ENCODE measurements at places on chromosomes 2 and 18.

DNA sequence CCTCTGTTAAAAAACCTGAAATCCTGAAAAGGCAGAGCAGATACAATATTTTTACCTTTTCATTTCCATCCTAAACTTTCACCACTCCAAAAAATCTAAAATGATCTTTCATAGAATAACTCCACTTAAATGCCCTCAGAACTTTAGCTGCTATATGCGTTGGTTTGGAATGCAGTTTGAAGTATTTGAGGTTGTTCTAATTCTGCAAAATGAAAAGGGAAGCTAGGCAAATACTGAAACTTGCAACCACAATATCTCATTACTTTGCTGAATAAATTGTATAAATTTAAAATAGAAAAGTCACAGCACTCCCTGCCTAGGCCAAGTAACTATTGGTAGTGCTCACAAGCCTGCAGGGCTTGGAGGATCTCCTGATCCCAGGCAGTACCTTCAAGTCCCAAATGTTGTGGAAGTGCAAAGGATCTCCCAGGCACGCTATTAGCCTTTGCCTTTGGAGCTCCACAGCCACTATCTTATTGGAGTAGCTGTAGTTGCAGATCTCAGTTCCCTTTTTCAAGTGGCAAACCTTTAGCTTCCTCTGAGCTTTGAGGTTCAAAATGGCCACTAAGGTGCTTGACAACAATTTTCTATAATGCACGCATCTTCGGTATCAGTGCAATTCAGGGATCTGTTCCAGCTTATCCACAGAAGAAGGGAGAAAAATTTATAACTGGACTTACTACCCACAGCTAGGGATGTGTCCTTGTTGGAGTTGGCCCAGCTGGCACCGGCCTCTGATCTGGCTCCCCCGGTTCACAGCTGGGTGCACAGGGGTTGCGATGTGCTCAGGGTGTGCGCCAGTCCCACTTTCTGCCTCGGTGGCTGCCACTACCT lies 43.4 kb upstream of the ANKRD62 start:
- peak; percentile 58 for DNase-seq

DNA sequence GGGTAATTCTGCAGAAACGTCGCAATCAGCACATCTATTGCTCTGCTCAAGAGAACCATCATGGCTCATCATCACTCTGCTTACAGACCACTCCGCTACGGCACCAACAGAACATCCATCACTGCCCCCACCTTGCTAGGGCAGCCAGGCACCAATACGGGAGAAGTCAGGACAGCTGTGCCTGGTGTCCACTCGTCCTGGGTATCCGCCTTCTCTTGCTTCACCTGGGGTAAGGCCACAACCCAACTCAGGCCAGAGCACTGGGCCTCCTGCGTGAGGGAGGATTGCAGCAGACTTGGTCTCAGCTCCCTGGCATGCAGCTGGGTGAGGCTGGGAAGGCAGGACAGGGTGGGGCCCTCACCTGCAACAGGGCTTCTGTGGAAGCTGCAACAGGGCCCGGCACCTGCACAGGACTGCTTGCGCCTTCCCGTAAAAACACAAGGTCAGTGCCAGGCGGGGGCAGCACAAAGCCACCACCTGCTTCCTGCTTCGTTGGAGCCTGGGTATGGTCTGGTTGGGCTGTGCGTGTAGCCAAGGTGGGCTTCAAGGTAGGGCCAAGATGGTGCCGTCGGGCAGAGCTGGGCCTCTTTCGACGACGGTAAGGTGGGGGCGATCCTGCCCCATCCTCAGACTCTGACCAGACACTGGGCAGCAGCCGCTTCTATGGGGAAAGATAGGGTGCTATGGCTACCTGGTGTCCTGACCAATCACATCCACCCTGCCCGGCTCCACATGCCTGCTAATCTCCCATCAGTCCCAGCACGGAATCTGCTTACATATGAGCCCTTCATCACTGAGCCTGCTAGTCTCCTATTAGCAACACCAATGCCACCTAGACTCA lies 7.1 kb upstream of the CFAP53 start:
- no peak for DNase-seq

DNA sequence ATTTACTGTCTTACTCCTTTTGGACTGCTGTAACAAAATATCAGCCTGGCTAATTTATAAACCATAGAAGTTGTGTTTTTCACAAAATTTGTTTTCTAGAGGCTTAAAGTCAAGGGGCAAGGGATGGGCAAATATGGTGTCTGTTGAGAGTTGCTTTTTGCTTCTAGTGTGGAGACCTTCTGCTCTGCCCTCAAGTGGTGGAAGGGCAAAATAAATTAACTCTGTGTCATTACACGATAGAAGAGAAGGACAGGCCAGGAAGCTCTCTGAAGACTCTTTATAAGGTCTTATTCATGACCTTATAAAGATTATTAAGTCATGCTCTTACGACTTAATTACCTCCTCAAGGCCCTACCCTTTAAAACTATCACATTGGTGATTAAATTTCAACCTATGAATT lies 181.2 kb upstream of the LRATD1 start:
- DNase-seq, result no peak

DNA sequence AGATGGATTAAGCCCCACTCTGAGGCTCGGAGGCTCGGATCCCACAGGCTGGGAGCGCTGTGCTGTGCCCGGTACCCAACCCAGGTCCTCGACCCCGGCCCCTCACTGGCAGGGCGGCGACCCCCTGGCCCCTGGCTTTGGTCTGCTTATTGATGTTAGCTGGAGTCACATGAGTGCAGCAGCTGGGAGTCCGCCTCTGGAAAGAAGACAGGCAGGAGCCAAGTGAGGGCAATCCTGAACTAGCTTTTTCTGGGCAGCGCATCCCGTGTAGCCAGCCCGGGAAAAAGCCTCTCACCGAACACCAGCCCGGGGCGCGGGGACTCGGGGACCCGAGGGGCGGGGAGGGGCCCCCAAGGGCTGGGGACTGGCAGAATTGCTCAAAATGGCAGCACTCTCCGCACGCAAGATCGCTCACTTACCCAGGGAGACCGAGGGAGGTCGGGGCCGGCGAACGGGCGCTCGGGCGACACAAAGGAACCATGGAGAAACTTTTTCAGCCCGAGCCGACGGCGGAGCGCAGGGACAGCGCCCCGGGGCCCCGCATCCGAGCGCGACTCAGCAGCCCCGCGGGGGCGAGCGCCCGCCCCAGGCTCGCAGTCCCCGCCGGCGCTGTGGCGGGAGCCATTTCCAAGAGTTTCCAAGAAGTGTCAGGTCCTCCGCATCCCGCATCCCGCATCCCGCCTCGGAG lies 567 bp downstream of the TMEM200C start:
- peak; percentile 62 for DNase-seq

- no peak for DNase-seq
These were observed 59.1 kb upstream of the RTN4 start for GRCh38 chr2:55109219-55109891.

- DNase-seq, result no peak
These were observed 124.9 kb downstream of the PRKCE start for GRCh38 chr2:45776160-45776955.

GRCh38 chr18:59899298-59900221 lies at the start of gene PMAIP1:
TSS of gene PMAIP1 (plus strand) at chr18:59899996. CDS start at chr18:59900178, 182 bp downstream.
- peak; percentile 95 for DNase-seq

GRCh38 chr2:23393722-23394121 lies 8.7 kb downstream of the KLHL29 start:
- DNase-seq, result no peak

DNA sequence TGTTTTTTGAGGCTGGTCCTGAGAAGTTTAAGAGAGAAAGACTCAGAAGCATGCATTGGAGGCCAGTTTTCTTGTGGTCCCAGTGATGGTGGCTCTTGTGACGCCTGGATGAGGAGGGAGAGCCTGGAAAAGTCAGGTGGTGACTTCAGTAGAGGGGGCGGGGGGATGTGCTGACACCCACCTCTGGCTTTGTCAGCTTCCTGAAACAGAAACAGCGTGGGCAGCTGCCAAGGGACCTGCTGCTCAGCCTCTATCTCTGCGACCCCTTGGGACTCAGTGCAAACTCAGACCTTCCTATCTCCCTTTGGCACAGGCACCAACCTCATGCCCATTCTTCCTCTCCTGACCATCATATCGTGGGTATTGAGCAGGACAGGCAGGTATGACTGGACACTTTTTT lies 6.4 kb downstream of the TGFBRAP1 start:
- DNase-seq, result no peak

GRCh38 chr2:112239862-112240261 lies 15.0 kb downstream of the ZC3H8 start:
- no peak for DNase-seq

DNA sequence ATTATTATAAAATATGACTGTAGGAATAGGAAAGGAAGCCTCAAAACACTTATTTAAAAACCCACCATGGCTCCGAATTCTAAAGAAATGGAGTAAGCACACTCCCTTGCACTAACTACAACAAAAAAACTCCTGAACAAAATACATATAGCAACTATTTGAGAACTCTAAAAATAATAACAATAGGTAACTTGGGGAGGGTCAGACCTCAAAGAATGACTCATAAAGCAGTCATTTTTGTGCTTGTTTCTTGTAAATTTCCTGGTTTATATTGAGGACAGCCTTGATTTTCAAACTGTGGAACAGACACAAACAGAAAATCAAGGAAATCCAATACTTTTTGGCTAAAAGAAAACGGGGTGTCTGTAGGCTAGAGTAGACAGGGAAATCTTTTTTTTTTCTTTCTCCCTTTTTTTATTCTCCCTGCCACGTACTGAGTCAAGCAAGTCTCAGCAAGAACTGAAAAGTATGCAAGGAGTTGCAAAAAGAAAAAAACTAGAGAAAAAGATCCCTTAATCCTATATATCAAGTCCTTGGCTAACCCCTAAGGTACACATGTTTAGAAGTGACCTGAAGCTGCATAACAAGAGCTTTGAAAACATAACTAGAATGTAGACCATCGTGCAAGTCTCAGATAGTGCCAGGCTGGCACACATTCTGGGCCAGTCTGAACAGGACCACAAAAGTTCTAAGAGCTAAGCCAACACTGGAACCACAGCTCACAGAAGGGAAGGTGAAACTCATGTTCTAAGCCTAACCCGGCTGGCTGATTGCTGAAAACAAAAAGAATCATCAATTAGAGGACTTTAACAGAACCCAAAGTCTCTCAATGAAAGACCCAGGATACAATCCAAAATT lies 403.1 kb upstream of the LYPD1 start:
- DNase-seq, result no peak

DNA sequence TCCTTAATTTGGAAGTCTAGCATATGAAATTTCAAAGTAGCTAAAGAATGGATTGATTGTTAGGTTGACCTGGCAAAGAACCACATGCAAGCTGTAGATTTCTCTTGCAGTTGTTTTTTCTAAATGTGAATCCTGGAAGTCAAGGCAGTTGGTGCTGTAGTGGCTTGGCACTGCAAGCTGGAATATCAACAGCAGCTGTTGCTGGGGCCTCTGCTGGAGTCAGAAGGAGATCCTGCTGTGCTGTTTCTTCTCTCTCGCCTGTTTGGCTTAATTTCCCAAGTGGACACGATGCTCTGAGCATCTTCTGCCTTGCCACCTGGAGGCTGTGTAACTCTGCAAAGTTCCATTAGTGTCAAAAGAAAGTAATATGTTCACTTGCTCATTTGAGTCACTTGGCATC lies 12.6 kb downstream of the PIK3C3 start:
- no peak for DNase-seq

DNA sequence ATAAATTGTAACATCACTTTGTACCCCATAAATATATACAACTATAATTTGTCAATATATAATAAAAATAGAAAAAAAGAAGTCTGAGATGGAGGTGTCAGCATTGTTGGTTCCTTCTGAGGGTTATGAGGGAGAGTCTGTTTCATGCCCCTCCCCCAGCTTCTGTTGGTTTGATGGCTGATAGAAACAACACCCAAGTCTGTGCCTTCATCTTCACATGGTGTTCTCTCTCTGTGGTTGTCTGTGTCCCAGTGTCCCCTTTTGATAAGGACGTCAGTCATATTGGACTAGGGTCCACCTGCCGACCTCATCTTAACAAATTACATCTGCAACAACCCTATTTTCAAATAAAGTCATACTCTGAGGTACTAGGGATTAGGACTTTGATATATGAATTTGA lies 20.3 kb upstream of the EHBP1 start:
- DNase-seq, result no peak

- DNase-seq, result no peak
These were observed 18.7 kb downstream of the SMIM21 start for GRCh38 chr18:75408554-75409506.
